Mesenteric fat pad (tissue), 1 donor: ENCODE measurements at places on chromosomes 6 and 20. TPM values are rescaled to one million over a fixed set of nuclear protein-coding genes. Genes with fewer than 3 reads are reported as not detected.

BHLHE23 gene
- not detected for total RNA-seq

- no peak for DNase-seq
Measured at GRCh38 chr6:24321538-24322162, 36.2 kb downstream of the DCDC2 start.

DNA sequence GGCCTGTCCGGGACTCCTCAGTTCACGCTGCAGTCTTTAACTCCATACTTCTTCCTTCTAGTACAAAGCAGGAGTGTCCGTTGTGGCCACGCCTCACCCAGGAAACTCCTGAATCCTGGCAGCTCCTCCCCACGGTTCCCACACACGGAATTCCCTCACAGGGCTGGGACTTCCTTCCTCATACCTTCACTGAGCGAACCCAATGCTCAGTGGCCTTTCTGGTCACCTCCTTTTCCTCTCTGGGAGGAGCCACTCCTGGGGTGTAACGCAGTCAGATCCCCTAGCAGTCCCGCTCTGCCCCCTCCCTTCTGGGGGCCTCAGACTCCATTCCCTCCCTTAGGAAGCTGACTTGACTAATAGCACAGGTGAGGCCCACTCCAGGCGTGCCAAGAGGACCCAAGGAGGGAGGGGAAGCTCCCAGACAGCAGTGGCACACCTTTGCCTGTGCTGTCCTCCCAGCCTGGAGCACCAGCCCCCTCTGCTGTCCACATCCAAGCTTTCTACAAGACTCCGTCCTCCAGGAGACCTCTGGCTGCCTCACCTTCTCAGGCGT lies at the start of gene SLC52A3:
SLC52A3 (minus strand) TSS at position 75 of the 553 bp plus-strand sequence. CDS start 2,726 bp downstream, outside the sequence.
- no peak for DNase-seq

GRCh38 chr20:42949950-42950349 lies 239.8 kb downstream of the PTPRT start:
- no peak for DNase-seq

DNA sequence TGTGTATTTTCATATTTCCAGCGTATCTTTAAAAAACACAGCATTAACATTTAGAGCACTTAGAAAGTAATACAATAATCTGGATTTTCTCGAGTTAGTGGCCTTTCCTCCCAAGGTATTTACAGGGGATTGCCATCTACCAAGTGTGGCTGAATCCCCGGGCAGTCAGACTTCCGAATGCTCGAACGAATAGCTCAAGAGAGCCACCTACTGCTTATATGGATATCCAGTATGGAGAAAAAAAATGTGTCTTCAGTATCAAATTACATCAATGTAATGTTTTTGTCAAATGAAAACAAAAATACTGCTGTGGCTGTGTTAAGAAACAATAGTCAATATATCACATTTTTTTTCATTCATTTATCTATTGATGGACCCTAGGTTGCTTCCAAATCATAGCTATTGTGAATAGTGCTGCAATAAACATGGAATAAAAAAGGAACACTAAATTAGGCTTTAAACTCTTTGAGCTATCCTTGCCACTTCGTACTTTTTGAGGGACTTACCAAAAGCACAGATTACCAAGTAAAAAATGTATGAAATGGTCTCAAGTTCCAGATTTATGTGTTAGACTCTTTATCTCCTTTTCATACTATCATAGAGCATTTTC lies 654.5 kb upstream of the PTCHD4 start:
- no peak for DNase-seq

DNA sequence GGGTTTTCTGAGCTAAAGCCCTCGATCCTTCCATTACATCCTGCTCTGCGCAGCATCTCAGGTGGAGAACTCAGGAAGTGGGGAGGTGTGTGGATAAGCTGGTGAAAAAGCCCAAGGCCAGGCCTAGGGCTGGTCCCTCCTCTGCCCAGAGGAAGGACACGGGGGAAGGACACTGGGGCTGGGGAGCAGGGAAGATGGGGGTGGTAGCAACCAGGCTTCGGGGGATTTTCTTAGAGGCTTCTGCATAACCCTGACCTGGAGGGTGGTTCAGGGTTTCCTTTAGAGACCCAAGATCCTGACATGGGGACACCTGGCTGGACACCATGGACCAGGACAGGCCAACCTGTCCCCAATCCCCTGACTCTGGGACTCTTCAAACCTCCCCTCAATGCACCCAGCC lies 37.9 kb downstream of the SUN5 start:
- DNase-seq = peak; percentile 74
